ENCODE measurements at places on chromosomes 3 and 15.
A peak's percentile ranks its signal among the peaks of the same experiment; 100 is the strongest.

GRCh38 chr3:65604863-65605526, 433.7 kb downstream of the MAGI1 start:
- no peak for DNase-seq

- DNase-seq, result no peak
Measured at GRCh38 chr3:30619318-30619717, 12.9 kb downstream of the TGFBR2 start.

DNA sequence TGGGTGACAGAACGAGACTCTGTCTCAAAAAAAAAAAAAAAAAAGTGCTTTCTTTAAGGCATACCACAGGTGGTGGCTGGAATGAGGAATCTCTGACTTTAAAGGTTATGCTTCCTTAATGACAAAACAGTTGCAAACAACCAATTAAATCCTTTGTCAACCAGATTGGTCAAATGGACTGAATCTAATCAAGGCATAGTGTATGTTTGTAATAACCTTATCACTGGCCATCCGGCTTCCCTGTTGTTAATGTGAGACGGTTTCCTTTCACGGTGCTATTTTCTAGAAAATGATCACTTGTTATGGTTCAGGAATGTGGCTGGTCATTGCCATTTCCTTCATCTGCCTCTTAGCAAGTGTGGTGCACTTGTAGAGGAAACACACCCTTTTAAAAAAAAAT, 75.9 kb downstream of the FLNB start:
- no peak for DNase-seq

DNA sequence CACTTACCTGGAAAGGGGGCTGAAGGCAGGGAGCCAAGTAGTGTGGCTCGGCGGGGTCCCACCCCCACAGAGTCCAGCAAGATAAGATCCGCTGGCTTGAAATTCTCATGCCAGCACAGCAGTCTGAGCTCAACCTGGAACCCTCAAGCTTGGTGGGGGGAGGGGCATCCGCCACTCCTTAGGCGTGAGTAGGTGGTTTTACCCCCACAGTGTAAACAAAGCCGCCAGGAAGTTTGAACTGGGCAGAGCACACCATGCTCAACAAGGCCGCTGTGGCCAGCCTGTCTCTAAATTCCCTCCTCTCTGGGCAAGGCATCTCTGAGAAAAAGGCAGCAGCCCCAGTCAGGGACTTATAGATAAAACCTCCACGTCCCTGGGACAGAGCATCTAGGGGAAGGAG, 156.3 kb downstream of the KBTBD8 start:
- no peak for DNase-seq

- DNase-seq, result no peak
Measured at GRCh38 chr3:25567388-25567787, 97.3 kb downstream of the TOP2B start.

DNA sequence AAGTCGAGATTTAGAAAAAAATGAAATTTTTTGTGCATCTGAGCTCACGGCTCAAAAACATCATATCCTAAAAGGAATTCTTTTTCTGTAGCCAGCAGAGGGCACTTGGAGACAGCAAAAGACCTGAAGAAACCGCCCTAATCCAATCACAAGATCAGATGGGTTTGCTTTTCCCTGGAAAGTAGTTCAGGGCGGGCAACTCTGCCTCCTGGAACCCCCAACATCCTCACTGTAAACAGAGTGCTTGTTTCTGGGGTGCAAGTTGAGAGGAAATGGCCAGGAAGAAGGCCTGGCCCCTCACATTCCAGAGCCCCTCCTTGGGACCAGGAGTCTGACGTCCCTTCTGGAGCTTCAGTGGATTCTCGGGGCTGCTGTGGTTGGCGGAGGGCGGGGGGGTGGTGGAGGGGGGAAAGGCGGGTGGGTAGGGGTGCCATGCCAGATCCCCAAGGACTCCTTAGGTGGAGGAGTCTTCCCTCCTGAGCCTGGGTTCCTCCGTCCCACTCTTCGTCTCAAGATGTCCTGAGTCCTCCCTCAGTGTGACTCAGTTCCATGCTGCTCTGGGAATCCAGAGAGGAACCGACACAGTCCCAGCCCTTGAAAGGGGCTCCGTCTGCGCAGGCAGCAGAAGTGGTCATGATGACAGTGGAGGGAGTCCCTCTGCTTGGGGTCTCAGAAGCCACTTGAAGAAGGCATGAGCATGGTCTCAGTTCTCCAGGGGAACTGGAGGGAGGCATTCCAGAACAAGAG, 35.9 kb downstream of the CCK start:
- DNase-seq, result peak; percentile 4

GRCh38 chr15:65094294-65094995, 17.9 kb downstream of the KBTBD13 start:
- DNase-seq, result no peak

DNA sequence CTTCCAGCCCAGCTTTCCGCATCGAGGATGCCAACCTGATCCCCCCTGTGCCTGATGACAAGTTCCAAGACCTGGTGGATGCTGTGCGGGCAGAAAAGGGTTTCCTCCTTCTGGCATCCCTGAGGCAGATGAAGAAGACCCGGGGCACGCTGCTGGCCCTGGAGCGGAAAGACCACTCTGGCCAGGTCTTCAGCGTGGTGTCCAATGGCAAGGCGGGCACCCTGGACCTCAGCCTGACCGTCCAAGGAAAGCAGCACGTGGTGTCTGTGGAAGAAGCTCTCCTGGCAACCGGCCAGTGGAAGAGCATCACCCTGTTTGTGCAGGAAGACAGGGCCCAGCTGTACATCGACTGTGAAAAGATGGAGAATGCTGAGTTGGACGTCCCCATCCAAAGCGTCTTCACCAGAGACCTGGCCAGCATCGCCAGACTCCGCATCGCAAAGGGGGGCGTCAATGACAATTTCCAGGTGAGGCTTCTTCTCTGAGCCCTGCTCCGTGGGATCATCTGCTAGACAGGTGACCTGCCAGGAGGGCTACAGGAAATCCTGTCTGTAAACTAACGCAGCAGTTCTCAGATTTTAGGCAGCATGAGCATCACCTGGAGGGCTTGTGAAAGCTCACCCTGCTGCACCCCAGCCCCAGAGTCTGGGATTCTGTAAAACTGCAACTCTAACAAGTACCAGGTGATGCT, 1.6 kb downstream of the THBS1 start:
- DNase-seq, result no peak

- no peak for DNase-seq
Measured at GRCh38 chr15:32864841-32865240, 147.0 kb downstream of the GREM1 start.

DNA sequence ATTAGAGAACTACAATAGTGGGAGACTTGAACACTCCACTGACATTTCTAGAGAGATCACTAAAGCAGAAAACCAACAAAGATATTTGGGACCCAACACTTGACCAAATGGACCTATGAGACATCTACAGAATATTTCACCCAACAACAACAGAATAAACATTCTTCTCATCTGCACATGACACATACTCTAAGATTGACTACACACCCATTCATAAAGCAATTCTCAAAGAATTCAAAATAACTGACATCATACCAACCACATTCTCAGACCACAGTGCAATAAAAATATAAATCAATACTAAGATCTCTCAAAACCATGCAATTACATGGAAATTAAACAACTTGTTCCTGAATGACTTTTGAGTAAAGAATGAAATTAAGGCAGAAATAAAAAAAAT, 473.7 kb downstream of the LPP start:
- no peak for DNase-seq

GRCh38 chr3:143548861-143549497, 299.3 kb downstream of the SLC9A9 start:
- no peak for DNase-seq

DNA sequence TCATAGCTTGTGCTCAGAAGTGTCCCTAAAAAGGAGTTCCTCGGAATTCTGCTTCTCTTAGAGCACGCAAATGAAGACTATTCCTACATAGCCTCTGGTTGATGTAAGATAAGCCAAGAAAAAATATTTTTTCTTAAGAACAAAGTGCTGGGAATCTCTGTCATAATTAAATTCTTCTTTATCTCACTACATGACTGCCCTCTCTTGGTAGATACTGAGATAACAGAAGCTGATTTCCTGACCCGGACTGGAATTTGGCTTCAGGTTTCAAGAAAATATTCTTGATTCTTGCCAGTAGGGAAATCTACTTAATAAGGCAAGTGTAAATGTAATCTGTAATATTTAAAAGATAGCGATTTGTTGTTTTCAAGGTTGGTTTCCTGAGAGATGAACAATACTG, 31.3 kb upstream of the SETMAR start:
- DNase-seq, result no peak

GRCh38 chr15:68368731-68369435, 63.1 kb downstream of the ITGA11 start:
- DNase-seq, result no peak

GRCh38 chr15:90097475-90097874, 4.8 kb downstream of the IDH2 start:
- DNase-seq, result no peak

- DNase-seq, result no peak
Measured at GRCh38 chr15:95162967-95163531, 931.7 kb downstream of the MCTP2 start.

DNA sequence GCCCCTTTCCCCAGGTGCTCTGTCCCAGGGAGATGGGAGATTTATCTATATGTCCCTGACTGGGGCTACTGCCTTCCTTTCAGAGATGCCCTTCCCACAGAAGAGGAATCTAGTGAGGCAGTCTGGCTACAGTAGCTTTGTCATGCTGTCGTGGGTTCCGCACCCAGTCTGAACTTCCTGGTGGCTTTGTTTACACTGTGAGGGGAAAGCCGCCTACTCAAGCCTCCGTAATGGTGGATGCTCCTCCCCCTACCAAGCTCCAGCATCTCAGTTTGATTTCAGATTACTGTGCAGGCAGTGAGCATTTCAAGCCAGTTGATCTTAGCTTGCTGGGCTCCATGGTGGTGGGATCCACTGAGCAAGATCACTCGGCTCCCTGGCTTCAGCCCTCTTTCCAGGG, 35.4 kb upstream of the SLC7A14 start:
- no peak for DNase-seq

DNA sequence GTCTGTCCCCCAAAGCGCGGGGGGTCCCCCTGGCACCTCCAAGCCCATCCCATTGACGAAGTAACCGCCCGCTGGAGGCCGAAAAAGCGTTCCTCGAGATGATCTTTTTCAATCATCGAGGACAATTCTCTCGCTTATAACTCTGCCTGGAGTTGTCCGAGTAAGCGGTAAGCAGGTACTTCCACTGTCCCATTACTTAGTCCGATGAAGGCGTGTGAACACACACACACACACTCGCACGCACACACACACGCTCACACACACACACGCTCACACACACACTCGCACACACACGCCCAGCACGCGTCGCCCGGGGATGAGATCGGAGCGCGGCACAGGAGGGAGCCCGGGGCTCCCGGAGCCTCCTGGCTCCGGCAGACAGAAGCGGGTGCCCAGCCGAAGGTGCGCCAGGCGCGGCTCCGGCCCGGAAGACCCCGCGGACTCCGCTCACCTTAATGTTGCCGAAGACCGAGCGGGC, 430 bp downstream of the SLCO2A1 start:
- peak; percentile 35 for DNase-seq

- DNase-seq, result no peak
Measured at GRCh38 chr3:40713306-40713705, 188.5 kb downstream of the ZNF621 start.

DNA sequence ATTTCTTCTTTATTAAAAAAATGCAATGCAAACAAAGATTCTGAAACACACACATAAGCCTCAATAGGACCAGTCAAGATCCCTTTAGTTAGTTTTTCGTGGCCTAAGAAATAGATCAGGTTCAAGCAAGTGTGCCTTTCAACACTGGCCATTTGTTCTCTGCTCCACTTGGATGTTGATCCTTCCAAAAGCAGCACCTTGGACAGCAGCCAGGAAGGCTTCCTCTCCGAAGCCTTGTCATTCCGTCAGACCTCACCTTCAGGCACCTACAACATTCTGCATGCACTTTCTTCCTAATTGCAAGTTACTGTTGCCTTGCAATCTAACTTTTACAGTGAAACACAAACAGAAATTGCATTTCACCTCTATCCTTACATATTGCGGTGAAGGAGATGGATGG, 155.9 kb upstream of the FEZF2 start:
- DNase-seq, result no peak

DNA sequence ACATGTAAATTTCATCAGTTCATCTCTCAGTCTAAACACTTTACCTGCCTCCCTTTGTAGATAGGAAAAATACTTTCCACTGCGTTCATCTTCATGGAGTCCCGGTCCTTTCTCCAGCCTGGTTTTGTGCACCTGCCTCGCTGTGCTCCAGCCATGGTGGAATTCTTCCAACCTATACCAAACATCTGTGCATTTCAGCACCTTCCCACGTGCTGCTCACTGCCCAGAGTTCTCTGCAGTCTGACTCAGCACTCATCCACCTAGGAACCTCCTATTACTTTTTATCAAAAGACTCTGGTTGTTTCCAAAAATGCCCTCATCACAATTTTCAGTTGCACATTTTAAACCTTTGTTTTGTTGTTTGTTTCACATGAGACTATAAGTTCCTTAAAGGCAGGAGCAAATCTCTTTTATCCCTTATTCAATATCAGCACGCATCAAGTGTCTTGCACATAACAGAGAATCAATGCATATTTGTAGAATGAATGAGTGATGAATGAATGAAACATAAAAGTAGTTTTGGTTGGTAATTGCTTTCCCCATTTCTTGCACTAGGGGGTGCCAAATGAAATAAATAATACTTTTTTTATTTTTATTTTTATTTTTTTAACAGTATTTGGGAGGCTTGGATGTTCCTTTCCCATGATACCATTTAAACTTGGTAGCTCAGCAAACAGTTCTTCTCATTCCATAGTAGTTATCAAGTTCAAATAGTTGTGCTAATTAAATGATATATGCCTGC, 30.2 kb upstream of the ADAMTS9 start:
- no peak for DNase-seq

DNA sequence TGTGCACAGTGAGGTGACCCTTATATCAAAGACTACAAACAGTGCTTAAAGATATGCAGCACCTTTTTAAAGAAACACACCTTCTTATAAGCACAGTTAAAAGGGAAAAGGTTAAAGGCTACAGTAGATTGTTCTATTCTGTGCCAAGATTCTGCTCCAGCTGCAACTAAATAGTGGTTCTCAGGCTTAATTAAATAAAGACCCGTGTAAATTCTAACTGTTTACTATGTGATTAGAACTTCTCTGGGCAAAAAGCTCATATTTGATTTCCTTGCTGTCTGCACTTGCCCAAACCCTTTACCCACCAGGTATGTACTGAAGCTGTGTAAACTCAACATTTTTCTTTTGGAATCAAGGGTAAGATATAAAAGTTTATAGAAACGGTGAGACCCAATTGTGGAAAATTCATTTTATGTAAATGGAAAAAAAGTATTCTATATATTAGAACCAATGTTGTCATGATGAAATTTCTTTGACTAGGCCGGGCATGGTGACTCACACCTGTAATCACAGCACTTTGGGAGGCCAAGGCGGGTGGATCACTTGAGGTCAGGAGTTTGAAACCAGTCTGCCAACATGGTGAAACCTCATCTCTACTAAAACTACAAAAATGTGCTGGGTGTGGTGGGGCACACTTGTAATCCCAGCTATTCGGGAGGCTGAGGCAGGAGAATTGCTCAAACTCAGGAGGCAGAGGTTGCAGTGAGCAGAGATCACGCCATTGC, 230.6 kb downstream of the MECOM start:
- DNase-seq, result no peak

Measured in DMS79 treated with DMSO at 0.1 percent for 48 hours (cell line).